SK-MEL-5 (cell line): ENCODE measurements at places on chromosomes 2 and 18. TPM values are rescaled to one million over a fixed set of nuclear protein-coding genes. Genes with fewer than 3 reads are reported as not detected.

ZNF804A gene
- not detected in 2 replicates for total RNA-seq

KCNIP3 gene
- 18.1 and 21.0 TPM in 2 replicates for total RNA-seq

GAD1 gene
- total RNA-seq, result 18.1 and 23.5 TPM in 2 replicates

CDK5R2 gene
- total RNA-seq, result 0.08 and 0.24 TPM in 2 replicates

IGFBP2 gene
- 445 and 479 TPM in 2 replicates for total RNA-seq

BOK gene
- total RNA-seq, result 9.0 and 10.6 TPM in 2 replicates

WDR33 gene
- total RNA-seq, result 25.1 and 27.3 TPM in 2 replicates

C2orf66 gene
- total RNA-seq, result not detected in 2 replicates

CROCC2 gene
- total RNA-seq, result not detected in 2 replicates

MYO5B gene
- 0.48 and 0.66 TPM in 2 replicates for total RNA-seq

GRCh38 chr2:66364495-66365333 is 70.2 kb upstream of the MEIS1 start:
- peak; percentile 94 for DNase-seq

DNA sequence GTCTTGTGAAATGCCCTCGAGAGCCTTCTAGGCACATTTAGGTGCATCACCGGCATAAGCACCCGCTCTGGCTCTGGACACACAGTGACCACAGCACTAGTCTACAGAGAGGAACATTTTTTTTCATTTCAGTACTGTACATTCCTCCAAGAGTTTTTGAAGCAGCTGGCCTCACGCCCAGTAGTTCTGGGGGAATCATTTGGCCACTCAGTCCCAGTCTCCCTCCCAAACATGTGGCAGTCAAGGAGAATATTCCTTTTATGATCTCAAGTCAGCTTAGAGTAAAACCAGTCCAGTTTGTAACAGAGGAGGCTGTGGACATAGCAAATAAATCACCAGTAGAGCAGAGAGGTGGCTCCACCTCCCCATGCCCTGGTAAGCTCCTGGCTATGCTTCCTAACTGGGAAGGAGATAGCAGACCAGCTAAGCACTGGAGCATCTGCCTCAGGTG is 48.1 kb downstream of the KCNE4 start:
- no peak for DNase-seq

DNA sequence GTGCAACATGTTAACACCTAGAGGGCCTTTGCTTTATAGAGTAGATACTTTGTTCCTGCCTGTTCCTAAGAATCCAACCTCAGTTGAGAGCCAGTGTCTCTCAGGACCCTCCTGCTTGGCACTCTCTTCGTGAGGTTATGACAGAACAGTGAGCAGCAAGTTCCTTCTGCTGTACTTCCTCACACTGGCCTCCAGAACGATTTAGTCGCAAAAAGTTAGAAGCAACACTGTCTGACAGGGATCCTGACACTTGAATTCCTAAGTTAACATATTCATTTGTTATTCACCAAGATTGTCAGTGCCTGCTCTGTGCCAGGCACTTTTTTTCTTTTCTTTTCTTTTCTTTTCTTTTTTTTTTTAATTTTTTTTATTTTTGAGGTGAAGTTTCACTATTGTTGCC is 57.0 kb upstream of the ITM2C start:
- no peak for DNase-seq

DNA sequence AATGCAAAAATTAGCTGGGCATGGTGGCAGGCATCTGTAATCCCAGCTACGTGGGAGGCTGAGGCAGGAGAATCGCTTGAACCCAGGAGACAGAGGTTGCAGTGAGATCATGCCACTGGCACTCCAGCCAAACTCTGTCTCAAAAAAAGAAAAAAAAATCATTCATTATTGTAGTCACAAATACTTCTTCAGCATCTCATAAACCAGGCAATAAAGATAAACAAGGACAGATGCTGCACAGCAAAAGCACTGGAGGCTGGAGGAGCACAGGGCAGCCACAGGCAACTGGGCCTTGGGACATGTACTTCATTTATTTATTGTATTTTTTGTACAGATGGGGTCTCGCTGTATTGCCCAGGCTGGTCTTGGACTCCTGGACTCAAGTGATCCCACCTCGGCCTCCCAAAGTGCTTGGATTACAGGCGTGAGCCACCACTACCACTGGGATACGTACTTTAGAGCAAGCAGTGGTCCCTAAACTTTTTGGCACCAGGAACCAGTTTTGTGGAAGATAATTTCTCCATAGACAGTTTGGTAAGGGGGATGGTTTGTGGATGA is 16.8 kb upstream of the MAT2A start:
- DNase-seq, result no peak

- no peak for DNase-seq
Measured at GRCh38 chr18:48887294-48887904, 63.4 kb downstream of the SMAD7 start.

DNA sequence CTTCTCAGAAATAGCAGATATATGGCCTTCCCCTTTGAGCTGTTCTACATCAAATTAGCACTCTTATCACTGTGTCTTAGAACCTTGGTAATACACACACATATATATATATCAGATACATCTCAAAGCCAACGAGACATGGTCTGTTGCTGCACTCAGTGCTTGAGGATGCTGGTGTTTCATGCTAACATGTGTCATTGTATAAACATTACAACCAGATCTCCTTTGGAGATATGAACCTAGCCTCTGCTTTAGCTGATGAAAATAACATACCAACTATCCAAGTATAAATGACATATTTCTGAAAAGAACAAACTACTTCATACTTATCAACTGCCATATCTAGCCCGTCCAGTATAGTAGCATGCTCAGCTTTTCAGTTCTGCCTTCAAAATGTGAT is 226.7 kb upstream of the HNRNPA3 start:
- no peak for DNase-seq

- no peak for DNase-seq
Measured at GRCh38 chr2:164719996-164720941, 99.0 kb upstream of the GRB14 start.

DNA sequence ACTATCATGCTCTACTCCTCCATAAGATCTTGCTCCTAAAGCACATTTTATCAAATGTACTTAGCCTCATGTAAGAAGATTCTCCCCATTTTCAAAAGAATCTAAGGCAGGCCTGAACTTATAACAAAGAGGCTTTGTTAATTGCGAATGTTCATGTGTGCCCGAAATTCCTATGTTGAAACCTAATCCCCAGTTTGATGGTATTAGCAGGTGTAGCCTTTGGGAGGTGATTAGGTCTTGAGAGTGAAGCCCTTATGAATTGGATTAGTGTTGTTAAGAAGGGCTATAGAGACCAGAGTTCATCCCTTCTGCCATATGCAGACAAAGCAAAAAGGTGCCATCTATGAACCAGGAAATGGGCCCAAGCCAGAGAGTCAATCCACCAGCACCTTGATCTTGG is 234.5 kb downstream of the PAX3 start:
- DNase-seq, result no peak

GRCh38 chr18:68916734-68917133 is 118.9 kb downstream of the CCDC102B start:
- DNase-seq, result no peak

- no peak for DNase-seq
Measured at GRCh38 chr18:42611134-42611533, 504.4 kb downstream of the RIT2 start.

DNA sequence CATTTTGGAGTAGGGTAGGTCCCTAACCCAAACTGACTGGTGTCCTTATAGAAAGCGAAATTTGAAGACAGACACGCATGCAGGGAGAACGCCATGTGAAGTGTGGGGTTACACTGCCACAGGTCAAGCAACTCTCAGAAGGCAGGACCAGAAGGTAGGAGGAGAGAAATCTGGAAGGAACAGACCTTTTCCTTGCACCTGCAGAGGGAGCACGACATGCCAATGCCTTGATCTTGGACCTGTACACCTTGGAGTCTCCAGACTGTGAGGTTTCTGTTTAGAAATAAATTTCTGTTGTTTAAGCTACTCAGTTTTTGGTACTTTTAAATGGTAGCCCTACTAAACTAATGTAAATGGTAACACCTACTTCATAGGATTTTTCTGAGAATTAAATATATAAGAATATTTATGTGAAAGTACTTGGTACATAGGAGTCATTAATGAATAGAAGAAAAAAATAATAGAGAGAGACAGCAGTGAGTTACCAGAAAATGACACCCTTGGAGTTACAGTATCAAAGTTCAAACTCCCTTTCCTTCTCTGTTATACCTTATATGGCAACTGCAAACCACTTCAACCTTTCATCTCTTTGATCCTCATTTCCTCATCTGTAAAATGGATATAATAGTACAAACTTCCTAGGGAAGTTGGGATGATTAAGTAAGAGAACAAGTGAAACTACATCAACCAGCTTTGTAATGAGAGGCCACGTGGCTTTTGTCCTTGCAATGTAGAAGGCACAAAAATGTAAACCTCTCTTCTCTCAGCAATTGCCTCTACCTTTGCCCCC is 184.9 kb upstream of the PARD3B start:
- no peak for DNase-seq

GRCh38 chr2:38159597-38159996 is 83.6 kb upstream of the CYP1B1 start:
- no peak for DNase-seq

DNA sequence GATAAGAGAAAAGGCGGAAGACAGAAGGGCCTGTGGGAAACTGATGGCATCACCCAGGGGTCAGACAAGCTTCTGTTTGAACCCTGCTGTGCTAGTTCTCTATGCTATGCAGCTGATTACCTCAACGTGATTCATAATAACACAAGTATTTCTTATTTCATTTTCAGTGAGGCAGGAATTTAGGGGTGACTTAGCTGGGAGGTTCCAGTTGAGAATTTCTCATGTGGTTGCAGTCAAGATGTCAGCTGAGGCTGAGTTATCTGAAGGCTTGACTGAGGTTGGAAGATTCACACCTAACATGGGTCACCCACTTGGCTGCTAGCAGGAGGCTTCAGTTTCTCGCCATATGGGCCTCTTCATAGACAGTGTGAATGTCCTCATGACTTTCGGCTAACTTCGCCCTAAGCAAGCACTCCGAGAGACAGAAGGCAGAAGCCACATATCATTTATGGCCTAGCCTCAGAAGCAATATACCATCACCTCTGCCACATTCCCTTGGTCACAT is 34.0 kb upstream of the TMEM131 start:
- no peak for DNase-seq
